ENCODE measurements at places on chromosomes 3 and 15.

DNA sequence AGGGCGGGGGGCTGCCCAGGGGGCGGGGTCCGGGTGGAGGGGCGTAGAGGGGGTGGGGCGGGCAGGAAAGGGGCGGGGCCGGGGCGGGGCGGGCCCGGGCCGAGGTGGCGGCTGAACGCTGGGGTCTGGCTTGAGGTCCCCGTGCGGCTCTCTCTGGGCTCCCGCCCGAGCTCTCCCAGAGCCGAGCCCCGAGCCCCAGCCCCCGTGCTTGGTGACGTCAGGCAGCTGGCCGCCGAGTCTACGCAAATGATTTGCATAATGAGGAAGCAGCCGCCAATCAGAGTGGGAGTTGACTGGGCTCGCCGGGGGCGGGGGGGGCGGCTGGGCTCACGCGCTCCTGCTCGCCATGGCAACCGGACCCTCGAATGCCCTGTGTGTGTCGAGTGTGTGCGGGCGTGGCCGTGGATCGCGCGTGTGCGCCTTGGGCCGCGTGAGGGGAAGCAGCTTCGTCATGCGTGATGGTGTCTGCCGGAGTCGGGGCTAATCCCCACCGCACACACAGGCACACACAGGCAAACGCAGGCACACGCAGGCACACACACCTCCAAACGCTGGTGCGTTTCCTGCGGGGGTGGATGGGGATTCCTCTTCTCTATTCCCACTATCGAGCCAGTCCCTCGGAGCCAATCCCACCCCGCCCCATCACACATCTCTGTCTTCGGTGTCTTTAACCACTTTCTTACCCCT lies at the start of gene CELF6:
CELF6 (minus strand) TSS at position 173 of the 687 bp plus-strand sequence. CDS start 283 bp downstream, outside the sequence.
- DNase-seq, result peak; percentile 74

DNA sequence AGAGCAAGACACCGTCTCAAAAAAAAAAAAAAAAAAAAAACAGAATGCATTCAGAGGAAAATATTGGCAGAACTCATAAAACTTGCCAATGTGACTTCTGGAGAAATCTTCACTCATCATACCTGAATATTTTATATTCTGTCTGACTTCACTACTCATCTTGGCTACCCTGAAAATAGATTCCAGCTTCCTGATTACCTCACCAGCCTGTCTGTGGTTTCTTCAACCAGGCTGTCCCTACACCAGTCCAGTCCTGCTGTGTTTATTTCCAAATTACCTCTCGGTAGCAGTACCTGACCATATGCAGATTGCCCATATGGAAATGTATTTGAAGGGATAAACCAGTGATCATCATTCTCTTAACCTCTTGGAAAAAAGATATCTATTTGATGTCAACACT lies 9.3 kb upstream of the P3H2 start:
- no peak for DNase-seq

GRCh38 chr3:25547943-25548674 lies 116.6 kb downstream of the TOP2B start:
- DNase-seq, result no peak

DNA sequence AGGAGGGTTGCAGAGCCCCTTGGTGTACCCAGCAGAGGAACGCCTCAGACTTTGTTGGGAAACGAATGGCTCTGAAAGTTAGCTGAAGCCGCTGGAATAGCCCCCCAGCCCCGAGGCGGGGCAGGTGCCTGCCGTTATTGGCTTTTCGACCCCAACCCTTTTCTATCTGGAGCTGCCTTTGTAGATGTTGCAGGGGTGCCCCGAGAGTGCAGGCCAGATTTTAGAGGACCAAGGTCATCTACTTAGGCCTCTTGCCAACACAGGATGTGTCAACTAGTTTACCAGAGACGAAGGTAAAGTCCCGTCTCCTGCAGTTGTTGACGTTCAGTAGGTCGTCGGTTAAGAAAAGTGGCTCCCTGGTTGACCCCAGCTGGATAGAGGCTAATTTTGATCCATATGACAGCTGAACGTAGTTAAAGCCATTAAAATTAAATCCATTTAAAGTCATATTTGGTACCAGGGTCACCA lies 579 bp upstream of the UBE3A start:
- DNase-seq, result no peak

- no peak for DNase-seq
Measured at GRCh38 chr3:43948013-43948412, 257.3 kb downstream of the ABHD5 start.

DNA sequence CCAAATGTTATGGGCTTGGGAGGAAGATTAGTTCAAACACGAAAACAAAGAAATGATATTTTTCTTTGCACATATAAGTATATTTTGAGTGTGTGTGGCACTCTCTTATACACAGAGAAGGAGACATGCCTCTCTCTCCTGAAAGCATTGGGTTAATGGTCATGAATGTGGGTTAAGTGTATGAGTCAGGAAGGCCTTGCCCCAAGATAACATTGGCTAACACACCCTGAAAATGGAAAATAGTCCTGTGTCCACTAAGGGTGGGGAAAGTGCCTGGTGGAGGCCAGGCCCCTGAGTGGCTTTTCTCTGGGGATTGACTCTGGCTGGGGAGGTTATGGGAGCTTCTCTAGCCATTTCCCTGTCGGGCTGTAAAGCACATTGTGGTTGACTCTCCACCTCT lies 332.7 kb upstream of the ONECUT1 start:
- DNase-seq, result no peak

GRCh38 chr3:128541246-128541645 lies 48.2 kb upstream of the GATA2 start:
- DNase-seq, result no peak

DNA sequence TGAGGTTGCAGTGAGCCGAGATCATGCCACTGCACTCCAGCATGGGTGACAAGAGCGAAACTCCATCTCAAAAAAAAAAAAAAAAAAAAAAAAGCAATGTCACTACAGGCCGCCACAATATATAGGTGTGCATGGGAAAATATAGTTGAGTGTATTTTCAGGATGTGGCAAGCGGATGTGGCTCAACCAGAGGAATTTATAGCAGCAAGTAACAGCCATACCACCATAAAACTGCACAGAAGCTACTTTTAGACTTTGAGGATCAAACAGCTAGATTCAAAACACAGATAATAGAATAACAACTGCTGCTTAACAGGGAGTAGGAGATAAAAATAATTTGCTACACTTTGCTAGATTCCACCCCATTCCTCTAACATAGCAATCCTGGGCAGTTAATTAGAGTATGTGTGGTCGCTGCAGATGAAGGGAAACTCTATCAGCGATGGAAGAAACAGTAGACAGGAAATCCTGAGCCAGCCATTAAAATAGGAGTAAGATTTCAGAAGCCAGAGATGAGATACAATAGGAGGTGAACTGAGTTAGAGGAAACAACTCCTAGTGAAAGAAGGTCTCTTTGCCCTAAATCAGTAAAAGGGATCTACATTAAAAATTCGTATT lies 318.7 kb upstream of the STT3B start:
- DNase-seq, result no peak

- DNase-seq, result no peak
Measured at GRCh38 chr15:22958487-22959280, 21.5 kb downstream of the CYFIP1 start.

DNA sequence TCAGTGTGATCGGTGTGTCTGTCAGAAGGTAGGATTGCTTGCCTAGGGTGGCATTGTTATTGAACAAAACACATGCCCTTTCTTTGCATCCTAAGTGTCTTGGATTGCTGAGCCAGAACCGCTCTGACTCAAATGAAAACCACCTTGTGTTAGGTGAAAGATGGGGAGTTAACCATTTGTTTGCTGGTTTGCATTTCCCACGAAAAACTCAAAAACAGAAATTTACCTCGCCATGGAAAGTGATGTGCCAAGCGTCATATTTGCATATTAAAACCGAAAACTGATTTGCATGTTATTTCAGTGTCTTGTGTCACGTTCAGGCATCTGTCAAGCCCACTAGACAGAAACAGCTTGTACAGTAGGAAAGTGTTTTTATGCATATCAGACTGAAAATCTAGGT lies 474.6 kb upstream of the TPRG1 start:
- peak; percentile 41 for DNase-seq

Measured in stimulated activated naive B cell treated with anti-CD40 and anti-IgM and Interleukin-4, amounts not matched to agents 10 μg/mL and 1 μg/mL and 100 μg/mL, for 72 hours (primary cell).